ENCODE measurements at places on chromosomes 16 and 17. TPM values are rescaled to one million over a fixed set of nuclear protein-coding genes. Genes with fewer than 3 reads are reported as not detected.

Gene KRTAP2-2
- not detected for total RNA-seq

Gene KRT20
- not detected for total RNA-seq

Gene MAP2K3
- total RNA-seq = 112 TPM

Gene SOX15
- total RNA-seq = not detected

Gene SMPD3
- 0.19 TPM for total RNA-seq

Gene ADAM11
- total RNA-seq = 0.13 TPM

Gene TBC1D3G
- total RNA-seq = not detected

Gene DRC3
- total RNA-seq = not detected

Gene MPP2
- total RNA-seq = 1.3 TPM

Gene RAPGEFL1
- total RNA-seq = 9.9 TPM

Gene EVPLL
- not detected for total RNA-seq

Gene KRTAP9-8
- not detected for total RNA-seq

Gene PRMT7
- total RNA-seq = 53.3 TPM

Data from activated T-helper 17 cell treated with anti-CD3 and anti-CD28 coated beads, Interleukin-2, amount 50 U/mL, for 72 hours (primary cell).